ENCODE measurements at places on chromosomes 4 and X. TPM values are rescaled to one million over a fixed set of nuclear protein-coding genes. Genes with fewer than 3 reads are reported as not detected.

GRCh38 chr4:168632301-168632725, 135.5 kb downstream of the PALLD start:
- no peak for DNase-seq

- DNase-seq = no peak
Measured at GRCh38 chr4:10253765-10254164, 137.2 kb upstream of the WDR1 start.

GRCh38 chr4:26779674-26780073, 81.0 kb upstream of the STIM2 start:
- no peak for DNase-seq

- no peak for DNase-seq
Measured at GRCh38 chr4:80812145-80812544, 218.4 kb upstream of the BMP3 start.

The RAI2 gene
- polyA plus RNA-seq = 14.2 TPM

Data from right lung (tissue), 10 donors.